ENCODE measurements at places on chromosomes 2 and 18.

- DNase-seq, result no peak
Measured at GRCh38 chr2:21740484-21740883, 616.7 kb downstream of the TDRD15 start.

- no peak for DNase-seq
Measured at GRCh38 chr18:42192251-42193248, 237.5 kb downstream of the PIK3C3 start.

GRCh38 chr2:229658004-229658403 lies 56.4 kb downstream of the DNER start:
- DNase-seq, result no peak

DNA sequence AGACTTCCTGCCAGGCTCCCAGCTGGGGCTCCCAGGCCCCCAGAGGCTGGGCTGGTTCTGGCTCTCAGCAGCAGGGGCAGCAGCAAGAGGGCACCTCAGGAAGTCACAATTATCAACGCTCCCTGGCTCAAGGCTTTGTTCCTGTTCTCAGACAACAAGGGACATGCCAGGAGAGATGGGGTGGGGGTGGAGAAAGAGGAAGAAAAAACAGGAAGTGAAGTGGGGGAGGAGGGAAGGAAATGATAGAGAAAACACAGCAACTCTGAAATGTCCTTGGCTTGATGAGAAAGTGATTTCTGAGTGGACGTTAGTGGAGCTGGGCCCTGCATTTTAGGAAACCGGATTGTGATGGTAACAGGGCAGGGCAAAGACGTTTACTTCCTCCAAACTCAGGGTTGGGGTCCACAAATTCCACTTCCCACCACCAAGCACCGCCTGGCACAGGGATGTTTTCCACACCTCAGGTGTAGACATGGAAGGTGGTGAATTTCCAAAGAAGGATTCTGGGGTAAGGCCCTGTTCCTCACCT lies 40.4 kb downstream of the CYRIA start:
- no peak for DNase-seq

DNA sequence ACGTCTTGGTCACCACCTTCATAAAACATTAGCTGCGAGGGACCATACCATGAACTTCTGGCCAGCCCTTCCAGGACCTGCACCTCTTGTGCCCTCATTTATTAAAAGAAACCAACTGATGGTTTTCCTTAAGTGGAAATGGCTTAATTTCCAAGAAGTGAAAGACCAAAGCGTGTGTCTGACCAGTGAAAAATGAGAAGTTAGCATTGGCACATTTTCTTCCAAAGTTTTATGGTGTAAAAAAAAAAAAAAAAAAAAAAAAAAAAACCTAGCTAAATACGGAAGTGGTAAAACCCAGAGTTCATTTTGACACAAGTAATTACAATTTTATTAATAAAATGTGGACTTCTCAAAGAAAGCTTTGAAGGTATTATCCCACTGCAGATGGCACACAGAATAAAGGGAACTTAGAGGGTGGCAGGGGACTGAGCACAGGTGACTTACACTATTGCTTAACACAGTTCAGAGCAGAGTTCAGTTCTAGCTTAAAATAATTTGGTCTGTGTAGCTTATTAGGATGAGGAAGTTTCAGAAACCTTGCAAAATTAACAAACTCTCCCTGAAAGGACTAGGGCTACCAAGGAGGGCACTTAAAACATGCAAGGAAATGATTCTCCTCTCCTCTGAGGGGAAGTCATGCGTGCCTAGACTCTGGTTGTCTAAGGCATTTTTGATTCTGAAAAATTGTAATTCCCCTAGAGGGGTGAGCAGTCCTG lies 42.2 kb upstream of the EPG5 start:
- DNase-seq, result no peak

GRCh38 chr2:235551965-235552364 lies 58.1 kb downstream of the AGAP1 start:
- DNase-seq, result no peak

GRCh38 chr2:15912203-15912602 lies 28.1 kb upstream of the MYCN start:
- DNase-seq, result no peak

- no peak for DNase-seq
Measured at GRCh38 chr18:46416706-46417638, 240.0 kb downstream of the LOXHD1 start.

Data from naive thymus-derived CD8-positive, alpha-beta T cell (primary cell).